Stimulated activated CD8-positive, alpha-beta memory T cell treated with anti-CD3 and anti-CD28 coated beads, Interleukin-12 subunit alpha, Interleukin-12 subunit beta, amount 100 ng/mL, for 4 hours (primary cell): ENCODE measurements at places on chromosomes 7 and 10.

DNA sequence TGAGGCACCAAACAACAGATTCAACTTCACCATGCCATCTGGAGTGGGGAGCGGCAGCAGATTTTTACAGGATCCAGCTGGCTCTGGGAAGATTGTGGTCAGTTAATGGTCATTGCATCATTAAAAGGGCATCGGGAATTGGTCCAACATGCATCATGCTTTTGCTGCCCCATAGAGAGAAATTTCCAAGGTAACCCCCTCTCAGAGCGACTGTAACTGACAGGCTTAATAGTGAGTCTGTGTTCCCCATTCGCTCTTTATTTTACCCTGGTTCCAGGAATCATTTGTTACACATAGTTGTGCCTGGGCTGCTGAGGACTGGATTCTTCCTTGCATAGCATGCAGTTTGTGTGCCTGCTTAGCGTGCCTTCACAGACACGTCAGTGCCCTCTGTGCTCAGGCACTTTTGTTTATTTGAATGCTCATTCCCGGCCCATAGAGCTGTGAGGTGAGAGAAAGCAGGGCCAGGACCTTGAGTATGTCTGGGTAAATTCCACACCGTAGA lies 49.9 kb downstream of the CDHR3 start:
- DNase-seq: no peak

GRCh38 chr7:17301471-17302456 lies 3.3 kb downstream of the AHR start:
- DNase-seq: no peak

GRCh38 chr10:113292086-113292485 lies 260.8 kb upstream of the HABP2 start:
- no peak for DNase-seq

DNA sequence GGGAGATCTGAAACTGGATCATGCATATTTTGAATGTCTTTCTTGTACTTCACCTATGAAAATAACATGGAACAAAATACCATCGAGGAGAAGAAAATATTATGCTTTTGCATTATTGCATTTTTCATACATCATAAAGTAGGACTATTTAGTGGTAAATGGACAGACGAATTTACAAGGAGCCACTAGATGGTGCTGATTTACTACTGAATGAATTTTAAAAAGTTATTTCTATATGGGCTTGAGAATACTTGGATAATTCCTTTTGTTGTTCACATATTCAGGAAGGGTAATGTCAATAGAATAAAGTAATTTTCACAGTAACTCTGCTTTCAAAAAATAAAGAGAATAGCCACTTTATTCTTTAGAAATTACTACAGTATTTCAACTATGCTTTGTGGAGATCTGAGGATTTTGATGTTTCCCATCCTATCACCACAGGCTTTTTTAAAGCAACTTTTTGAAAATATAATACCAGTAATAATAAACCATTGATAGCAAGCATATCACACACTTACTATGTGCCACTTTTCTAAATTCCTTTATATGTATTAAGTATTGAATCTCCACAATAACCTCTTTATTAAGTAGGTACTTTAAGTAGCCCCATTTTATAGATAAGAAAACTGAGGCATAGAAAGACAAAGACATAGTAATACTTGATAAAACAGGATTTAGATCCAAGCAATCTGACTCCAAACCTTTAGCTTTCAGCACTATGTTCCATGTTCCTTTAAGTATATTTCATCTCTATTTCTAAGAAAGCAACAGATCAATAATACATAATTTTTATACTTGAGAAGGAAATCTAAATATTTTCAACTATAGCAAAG lies 38.6 kb downstream of the NEBL start:
- DNase-seq: no peak

- no peak for DNase-seq
Observed at GRCh38 chr7:84524714-84525694, 330.4 kb upstream of the SEMA3A start.

- no peak for DNase-seq
Observed at GRCh38 chr7:140009735-140010134, 53.0 kb downstream of the PARP12 start.

DNA sequence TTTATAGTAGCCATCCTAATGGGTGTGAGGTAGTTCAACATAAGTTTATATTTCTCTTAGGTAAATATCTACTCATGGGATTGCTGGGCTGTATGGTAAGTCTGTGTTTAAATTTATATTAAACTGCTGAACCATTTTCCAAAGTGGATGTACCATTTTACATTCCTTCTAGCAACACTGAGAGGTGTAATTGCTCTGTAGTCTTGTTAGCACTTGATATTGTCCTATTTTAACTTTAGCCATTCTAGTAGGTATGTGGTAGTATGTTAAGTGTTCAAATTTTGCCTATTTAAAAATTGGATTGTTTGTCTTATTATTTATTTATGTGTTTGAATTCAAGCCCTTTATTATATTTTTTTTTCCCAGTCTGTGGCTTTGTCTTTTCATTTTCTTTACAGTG lies 2.6 kb upstream of the HPS1 start:
- DNase-seq: no peak

DNA sequence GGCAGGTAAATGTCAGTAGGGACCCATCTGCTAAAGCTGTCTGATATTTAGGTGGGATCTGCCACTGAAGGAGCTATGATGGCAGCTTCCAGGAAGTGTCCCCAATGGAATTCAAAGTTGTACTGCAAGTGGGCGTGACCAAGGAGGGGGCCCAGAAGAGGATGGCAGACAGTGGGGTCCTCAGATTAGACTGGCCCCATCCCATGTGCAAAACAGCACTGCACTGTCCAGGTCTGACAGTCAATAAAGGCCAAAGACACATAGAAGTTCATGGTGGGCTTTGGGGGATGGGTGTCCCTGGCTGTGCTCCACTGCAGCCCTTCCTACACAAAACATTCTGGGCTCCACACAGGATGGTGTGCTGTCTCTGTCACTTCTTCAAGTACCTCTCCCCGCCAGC lies 49.8 kb upstream of the SORCS1 start:
- no peak for DNase-seq

DNA sequence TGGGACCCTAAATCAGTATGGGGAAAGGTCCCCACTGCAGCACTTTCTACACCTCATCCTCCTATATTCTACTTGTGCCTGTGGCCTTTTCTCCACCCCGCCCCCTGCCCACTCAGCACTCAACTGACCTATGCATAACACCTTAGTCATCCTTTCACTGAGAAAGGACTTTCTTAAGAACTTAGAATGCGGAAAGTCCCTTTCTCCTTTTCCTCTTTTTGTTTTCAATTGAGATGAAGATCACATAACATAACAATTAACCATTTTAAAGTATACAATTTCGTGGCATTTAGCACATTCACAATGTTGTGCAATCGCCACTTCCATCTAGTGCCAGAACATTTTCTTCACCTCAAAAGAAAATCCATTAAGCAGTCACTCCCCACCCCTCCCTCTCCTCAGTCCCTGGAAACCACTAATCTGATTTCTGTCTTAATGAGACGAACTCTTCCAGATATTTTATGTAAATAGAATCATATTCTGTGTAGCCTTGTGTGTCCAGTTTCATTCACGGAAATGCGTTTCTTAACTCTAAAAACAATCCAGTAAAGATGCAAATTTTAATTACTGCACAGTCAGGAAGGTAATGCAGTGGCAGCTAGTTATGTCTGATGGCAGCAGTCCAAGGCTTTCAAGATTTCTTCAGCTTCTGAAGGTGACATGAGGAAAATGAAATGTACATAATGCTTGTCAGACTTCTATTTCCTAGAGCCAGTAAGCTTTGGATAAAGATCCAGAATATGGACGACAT lies 41.7 kb downstream of the FAS start:
- DNase-seq: no peak

- no peak for DNase-seq
Observed at GRCh38 chr7:81111781-81112540, 193.1 kb upstream of the SEMA3C start.

DNA sequence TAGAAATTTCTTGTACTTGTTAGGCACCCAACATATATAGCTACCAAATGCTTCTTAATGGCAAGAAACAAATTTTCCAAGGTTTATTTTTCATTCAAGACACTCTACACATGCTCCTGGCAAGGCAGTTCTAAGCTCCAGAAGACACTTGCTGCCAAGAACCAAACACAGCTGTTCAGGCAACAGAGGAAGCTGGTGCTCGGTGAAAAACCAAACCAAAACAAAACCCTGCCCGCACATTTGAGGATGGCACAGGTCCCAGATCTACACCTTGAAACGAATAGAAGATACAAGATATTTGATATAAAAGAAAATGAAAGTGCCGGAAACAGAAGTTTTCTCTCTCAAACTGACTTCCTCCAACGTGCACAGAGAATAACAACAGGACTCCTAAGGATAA lies 4.9 kb upstream of the DNTT start:
- no peak for DNase-seq

GRCh38 chr10:80199828-80200227 lies 5.5 kb downstream of the ANXA11 start:
- DNase-seq: no peak

DNA sequence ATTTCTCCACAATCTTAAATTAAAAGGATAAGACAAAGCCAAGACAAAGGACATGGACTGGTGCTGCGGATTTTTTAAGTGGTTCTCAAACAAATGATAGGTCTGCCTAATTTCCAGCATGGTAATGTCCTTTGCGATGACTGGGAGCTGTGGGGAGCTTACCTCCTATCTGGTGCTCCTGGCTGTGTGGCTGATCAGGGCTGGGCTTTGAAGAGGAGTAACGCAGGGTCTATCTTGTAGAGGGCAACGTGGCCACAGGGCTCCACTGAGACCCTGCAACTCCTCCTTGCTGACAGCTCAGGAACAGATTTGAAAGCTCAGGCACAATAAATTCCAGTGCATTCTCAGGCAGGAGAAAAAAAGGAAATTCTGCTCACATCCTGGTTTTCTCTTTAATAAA lies 103.1 kb upstream of the SFMBT2 start:
- DNase-seq: no peak

DNA sequence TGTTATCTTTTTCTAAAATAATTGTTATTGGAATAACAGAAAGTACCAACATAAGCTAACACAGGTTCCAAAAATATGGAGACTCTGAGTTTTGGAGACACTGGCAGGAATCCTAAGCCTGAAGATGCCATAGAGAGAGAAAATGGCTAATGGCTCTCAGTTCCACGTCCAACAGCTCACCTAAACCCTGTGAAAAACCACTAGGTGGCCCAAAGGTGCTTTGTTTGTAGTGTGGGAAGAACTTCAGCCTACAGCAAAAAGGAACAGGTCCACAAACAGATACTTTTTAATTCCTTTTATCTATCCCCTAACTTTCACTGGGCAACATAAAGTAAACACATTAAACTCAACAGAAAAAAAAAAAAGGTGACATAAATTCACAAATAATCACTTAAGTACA lies 272.3 kb downstream of the SEMA3D start:
- no peak for DNase-seq

- DNase-seq: no peak
Observed at GRCh38 chr10:132332433-132332754, 401 bp downstream of the LRRC27 start.

GRCh38 chr10:70885931-70886903 lies 2.1 kb downstream of the PCBD1 start:
- no peak for DNase-seq

- DNase-seq: no peak
Observed at GRCh38 chr7:26636808-26637207, 227.6 kb downstream of the SKAP2 start.

GRCh38 chr7:7895004-7895650 lies 73.5 kb upstream of the GLCCI1 start:
- no peak for DNase-seq

DNA sequence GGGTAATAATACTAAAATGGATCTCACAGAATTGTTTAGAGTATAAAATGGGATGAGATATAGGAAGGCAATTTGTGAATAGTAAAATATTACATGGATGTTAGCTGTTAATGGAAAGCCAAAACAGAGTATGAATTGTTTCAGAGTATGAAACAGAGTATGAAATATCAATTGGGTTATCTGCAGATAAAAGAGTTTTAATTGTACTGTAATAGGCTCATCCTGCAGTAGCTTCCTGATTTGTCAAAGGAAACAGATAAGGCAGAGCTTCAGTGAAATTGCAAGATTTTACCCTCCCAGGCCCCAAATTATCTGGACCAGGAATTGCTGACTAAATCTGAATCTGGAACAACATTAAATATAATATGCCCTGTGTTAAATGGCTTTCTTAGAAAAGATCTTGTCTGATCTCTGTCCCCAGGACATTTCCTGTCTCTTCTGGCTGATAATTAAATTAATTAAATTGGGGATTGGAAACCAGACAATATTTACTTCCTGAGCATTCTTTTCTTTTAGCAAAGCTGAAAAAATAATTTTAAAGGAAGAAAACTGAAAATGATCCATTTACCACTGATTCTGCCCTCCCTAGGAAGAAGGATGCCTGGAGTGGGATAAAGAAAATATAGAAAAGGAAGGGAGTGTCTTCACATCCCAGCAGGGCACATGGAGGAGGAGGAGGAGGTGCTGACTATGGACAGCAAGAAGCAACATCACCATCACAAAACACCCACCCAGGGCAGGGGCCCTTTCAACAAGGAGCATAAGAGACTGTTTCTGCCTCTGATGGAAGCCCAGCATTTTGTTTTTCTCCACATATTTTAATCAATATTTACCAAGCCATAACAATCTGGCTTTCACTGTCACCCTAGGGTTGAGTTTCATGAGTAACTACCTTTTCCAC lies 18.5 kb downstream of the PTN start:
- no peak for DNase-seq

- DNase-seq: no peak
Observed at GRCh38 chr7:87784424-87784823, 91.7 kb downstream of the SLC25A40 start.

GRCh38 chr7:118995350-118995749 lies 770.8 kb downstream of the ANKRD7 start:
- DNase-seq: no peak

- DNase-seq: no peak
Observed at GRCh38 chr10:69119896-69120295, 4.1 kb upstream of the VPS26A start.

DNA sequence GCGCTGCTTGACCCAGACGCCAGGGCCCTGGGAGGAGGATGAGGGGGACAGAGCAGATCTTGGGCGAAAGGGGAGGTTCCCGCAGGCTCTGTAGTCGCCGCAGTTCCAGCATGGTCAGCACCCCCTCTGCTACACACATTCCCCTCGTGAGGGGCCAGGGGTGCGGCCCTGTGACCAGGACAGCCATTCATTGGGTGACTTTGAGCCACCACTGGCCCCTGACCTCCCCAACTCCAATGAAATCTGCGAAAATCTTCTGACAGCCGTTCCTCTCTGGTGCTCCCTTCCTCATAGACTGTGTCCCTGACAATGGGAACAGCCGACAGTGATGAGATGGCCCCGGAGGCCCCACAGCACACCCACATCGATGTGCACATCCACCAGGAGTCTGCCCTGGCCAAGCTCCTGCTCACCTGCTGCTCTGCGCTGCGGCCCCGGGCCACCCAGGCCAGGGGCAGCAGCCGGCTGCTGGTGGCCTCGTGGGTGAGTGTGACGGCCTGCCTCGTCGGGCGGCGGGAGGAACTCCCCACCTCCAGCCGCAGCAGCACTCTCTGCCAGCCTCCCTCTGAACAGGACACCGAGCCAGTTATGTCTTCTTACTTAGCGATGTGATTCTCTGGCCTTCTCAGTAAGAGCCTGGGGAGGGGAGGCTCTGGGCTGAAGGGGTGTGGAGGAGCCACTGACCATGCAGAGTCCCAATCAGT lies 825 bp downstream of the TMEM176A start:
- no peak for DNase-seq

- no peak for DNase-seq
Observed at GRCh38 chr10:10872764-10873163, 144.9 kb upstream of the CELF2 start.

GRCh38 chr7:18496341-18496700 lies 772 bp downstream of the HDAC9 start:
- no peak for DNase-seq
